ENCODE measurements at places on chromosomes 6 and 20.

DNA sequence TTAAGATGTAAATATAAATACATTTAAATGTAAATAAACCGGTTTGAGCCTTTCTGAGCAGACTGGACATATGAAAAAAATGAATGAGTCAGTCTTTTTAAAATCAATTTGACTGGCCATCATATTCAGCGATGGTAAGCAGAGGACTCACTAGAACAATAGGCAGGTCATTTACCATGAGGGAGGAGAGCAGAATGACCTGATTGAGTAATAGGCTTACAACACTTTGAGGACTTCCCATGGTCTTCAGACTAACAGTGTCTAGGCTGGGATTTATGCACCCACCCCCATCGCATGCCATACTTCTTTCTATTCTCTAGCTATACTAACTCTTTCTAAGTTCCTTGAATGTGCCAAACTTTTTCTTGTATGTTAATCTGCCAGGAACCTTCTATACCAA, 241.9 kb upstream of the RAB32 start:
- DNase-seq = no peak

- no peak for DNase-seq
These were observed 328.7 kb upstream of the NT5E start for GRCh38 chr6:85121158-85121557.

- no peak for DNase-seq
These were observed 18.2 kb upstream of the PCMTD2 start for GRCh38 chr20:64237316-64237715.

GRCh38 chr20:39233755-39234154, 271.6 kb downstream of the DHX35 start:
- DNase-seq = no peak

GRCh38 chr20:51876313-51876940, 74.1 kb upstream of the SALL4 start:
- DNase-seq = no peak

DNA sequence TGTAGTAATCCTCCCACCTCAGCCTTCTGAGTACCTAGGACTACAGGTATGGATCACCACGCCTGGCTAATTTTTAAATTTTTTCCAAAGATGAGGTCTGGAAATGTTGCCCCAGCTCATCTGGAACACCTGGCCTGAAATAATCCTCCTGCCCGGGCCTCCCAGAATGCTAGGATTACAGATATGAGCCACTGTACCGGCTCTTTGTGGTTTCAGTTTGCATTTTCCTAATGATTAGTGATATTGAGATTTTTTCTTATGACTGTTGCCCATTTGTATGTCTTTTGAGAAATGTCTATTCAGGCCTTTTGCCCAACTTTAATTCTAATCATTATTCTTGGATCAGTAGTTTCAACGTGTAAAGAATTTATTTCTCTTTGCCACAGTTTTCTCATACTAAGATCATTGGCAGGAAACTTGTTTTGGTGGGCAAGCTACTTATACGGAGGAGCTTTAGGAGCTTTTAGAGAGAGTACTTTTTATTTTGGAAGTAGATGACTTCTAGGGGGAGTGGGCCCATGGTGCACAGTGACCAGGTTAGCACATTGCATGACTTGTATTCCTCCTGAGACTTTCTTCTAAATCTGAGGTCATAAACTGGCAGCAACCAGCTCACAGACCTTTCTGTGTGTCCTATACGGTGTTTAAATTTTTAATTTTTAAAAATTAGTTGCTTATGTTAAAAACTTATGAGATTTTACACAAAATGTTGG, 62.3 kb downstream of the STK4 start:
- DNase-seq = no peak

- no peak for DNase-seq
These were observed 9.2 kb upstream of the GHRH start for GRCh38 chr20:37270576-37271420.

Data from amniotic stem cell (primary cell).